ENCODE measurements at places on chromosomes 16 and 17. TPM values are rescaled to one million over a fixed set of nuclear protein-coding genes. Genes with fewer than 3 reads are reported as not detected.

DNA sequence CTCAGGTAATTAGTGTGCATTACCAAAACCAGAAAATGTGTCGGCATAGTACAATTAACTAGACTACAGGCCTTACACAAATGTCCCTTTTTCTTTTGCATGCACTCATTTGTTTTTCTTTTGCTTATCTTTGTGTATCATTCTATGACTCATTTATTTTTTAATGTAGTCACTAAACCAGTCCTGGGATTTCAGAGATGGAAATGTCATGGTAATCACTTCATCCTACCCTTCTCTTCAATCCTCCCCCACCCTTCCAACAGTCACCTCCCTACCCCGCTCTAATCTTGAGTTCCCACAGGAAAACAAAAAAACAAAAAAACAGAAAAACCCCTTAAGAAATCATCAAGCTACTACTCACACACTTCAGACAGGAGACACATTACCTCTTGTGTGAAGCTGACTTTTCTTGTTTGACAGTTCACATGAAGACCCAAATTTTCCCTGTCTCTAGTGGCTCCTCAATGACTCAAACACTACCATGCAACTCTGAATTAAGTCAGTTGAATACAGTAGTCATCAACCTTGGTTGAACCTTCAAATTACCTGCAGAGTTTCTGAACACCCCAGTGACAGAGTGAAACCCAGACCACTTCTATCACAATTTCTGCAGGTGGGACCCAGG, 242.4 kb upstream of the SALL1 start:
- no peaks in the 10 kb centered on the region for H3K36me3 ChIP-seq
- no peak overlapping the region for H3K27ac ChIP-seq
- H3K4me1 ChIP-seq = no peaks in the 10 kb centered on the region
- H3K27me3 ChIP-seq = no peaks in the 10 kb centered on the region
- H3K4me3 ChIP-seq = no peak overlapping the region
- DNase-seq = no peak

COG1 gene
- total RNA-seq = 21.2 TPM

DNA sequence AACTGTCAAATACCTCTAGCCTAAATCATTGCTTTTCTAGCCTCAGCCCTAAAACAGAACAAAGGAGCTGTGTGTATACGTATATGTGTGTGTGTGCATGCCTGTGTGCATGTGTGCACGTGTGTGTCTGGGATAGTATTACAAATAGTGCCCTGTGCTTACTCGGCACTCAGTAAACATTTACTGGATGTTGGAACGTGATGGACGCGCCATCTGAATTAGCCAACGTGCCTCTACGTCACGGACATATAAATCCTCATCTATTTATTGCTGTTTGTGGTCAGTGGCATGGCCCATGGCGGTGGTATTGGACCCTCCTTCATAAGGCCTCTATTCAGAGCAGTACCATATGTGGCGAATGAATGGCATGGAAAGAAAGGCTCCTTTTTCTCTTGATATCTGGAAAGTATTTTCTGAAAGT, 37.5 kb downstream of the WWP2 start:
- DNase-seq = no peak
- H3K36me3 ChIP-seq = peaks cover 12% of the 10 kb centered on the region
- H3K27ac ChIP-seq = no peak overlapping the region
- no peaks in the 10 kb centered on the region for H3K4me1 ChIP-seq
- no peaks in the 10 kb centered on the region for H3K27me3 ChIP-seq

- H3K27ac ChIP-seq = peak overlapping the region; percentile 100
- no peaks in the 10 kb centered on the region for H3K36me3 ChIP-seq
- no peak overlapping the region for H3K4me3 ChIP-seq
- no peak for DNase-seq
Observed at GRCh38 chr17:21132428-21132827, 5.7 kb downstream of the DHRS7B start.

RNF157 gene
- 142 TPM for total RNA-seq

DNA sequence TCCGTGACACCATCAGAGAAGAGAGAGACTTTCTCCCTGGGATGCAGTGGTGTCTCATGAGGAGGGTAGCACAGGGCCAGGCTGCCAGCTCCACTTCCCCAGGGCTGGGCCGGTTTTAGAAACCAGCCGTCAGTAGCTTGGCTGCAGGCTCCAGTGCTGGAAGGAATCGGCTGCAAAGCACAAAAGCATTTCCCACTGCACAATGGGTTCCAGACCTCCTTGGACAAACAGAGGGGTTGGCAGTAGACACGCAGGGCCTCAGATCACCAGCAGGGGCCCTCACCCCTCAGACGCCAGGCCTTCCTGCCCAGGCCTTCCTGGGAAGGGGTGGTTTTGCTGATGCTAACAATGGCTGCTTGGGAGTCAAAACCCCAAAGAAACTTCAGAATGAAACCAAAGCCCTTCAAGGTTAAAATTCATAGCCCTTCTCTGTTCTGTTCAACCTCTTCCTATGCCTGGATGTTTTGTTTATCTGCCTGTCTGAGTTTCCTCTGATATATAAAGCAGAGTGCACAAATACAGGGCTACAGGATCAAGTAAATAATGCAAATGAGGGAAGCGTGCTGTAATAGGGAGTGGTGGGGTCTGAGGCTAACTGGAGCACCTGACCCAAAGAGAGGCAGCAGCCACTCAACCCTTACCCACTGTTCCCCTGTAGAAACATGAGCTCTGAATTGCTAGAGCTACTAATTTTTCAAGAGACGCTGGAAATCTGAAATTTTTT, 26.2 kb downstream of the TEKT5 start:
- H3K27me3 ChIP-seq = no peaks in the 10 kb centered on the region
- H3K4me3 ChIP-seq = no peak overlapping the region
- no peaks in the 10 kb centered on the region for H3K36me3 ChIP-seq
- no peak for DNase-seq

- H3K4me1 ChIP-seq = peaks cover 21% of the 10 kb centered on the region
- no peaks in the 10 kb centered on the region for H3K36me3 ChIP-seq
- no peak overlapping the region for H3K27ac ChIP-seq
- H3K4me3 ChIP-seq = no peak overlapping the region
Observed at GRCh38 chr17:78183916-78184315, 2.9 kb downstream of the TK1 start.
